Cerebellum (tissue), 4 donors: ENCODE measurements at places on chromosomes 11 and 22.

DNA sequence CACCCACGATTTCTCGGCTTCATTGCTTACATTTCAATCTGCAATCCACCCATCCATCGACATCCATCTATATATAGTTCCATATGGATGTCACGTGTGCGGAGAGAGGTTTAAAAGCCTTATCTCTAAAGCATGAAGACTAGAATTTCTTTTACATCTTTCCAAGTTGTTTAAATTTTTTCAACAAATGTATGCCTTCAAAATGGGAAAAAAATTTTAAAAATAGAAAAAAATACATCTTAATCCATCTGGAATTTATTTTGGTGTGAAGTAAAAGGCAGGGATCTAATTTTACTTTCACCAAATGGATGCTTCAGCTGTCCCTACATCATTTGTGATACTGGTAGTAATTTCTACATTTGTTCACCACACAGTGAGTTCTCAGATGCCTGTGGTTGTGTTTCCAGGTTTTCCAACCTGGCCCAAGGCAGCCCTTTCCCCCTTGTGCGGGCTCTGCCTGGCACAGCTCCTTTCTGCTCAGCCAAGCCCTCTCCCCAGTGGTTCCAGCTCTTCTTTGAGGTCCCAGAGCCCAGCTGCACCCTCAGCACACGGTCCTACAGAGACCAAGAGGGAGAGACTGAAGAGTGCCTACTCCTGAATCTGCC lies 37.6 kb upstream of the KLHL35 start:
- DNase-seq: no peak

- no peak for DNase-seq
Measured at GRCh38 chr11:9629064-9629463, 34.8 kb upstream of the SWAP70 start.

DNA sequence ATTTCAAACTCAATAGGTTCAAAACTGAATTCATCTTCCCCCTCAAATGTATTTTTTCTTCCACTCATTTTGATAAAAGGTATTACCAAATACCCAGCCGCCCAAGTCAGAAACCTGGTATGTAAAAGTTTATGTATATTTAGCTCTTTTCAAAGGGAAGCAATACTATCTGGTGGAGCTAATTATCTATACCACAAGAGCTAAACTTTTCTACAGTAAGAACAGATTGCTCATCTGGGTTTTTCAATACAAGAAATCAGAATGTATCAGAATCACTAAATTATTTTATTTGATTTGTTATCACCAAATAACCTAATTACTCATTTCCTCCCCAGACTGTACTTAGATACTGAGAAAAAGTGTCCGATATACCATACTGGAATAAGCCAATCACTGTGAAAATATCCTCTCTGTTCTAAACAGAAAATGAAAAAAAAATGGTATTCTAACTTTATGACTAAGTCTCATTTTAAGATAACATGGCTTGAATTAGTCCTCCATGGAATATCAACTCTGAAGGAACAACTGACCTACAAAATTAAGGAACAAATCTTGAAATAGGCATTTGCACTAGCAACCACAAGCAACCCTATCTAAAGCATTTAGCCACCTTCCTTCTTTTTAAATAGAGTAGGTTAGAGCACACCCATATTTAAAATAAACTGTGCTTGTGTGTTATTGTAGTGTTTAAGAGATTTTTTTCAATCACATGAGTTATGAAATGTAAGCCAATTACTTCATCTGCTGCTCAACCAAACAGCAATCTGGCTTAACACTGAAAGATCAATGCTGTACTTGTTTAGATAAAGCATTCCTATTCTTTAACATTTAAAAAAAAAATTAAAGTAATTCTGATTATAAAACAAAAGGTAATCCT lies 35.0 kb downstream of the RDX start:
- no peak for DNase-seq

DNA sequence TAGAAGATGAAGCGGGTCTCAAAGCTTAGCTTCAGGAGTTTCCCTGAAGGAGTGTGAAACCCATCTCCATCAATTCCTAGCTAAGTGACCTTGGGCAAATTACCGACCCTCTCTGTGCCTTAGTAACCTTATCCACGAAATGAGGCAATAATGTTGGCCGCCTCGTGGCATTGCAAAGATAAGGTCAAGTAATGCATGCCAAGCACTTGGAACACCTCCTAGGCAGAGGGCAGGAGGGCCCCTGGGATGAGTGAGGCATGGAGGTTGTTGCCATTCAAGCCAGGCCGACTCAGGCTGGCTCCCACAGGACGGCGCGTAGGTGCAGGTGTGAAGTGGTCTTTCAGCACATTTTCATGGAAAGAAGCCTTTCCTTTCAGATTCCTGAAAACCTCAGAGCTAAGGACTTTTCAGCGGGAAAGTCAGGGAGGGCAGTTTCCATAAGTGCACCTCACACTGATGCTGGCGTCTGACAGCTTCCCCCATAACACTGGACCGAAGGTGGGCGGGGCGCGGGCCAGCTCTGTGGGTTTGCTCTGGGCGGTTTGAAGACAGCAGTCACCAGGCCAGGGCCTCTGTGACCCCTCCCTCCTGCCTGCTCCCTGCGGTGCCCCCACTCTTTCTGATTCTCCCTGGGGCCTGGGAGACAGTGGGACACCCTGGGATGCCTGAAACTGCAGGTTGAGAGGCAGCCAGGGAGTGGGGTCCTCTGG lies 25.2 kb downstream of the RPS6KA4 start:
- no peak for DNase-seq

DNA sequence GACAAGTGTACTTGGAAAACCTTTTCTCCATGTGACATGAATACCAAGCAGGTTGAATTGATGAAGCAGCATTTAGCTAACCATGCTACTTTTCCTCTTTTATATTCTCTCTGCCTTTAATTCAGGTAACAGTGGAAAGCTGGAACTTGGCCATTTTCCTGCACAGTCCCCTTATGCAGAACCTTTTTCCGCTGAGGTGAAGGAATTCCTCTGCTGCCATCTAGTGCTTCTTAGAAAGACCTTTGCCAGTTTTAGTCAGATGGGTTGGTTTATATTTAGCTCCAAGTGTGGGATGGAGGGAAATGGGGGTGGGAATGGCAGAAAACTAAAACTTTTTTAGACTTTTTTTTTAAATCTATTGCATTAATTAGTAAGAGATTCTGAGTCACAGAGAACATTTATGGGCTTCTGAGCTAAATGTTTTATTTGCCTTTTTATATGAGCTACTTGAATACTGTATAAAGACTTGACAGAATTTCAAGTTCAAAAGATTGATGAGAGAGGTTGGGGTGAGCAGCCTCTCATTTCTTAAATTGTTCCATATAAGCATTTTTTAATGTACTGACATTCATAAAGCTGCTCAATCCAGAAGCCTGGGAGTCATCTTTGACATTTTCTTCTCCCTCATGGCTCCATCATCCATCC lies 153.9 kb upstream of the ZC3H12C start:
- DNase-seq: peak; percentile 57

- DNase-seq: peak; percentile 63
Measured at GRCh38 chr22:38271927-38272372, 860 bp downstream of the TMEM184B start.
